ENCODE measurements at places on chromosomes 4 and X.

GRCh38 chrX:65589304-65589703 lies 54.7 kb upstream of the LAS1L start:
- DNase-seq, result no peak

GRCh38 chrX:136214551-136214950 lies 36.6 kb downstream of the MAP7D3 start:
- no peak for DNase-seq

DNA sequence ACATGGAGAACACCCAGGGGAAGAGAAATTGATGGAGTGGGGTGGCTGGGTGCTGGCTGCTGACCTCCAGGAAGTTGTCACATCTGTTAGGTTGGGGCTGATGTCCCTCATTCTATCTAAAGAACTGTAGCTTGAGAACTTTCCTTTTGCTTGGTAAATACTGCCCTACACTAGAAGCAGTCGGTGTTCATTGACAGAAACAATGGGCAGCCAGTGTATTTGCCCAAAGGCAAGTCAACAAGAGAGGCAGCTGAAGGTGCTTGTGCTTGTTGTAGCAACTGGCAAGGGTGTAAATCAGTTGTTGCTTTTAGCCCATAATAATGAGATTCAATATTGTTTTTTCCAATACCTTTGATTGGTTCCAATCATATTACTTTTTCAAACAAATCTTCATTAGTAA lies 956 bp downstream of the TMEM154 start:
- DNase-seq, result peak; percentile 15

DNA sequence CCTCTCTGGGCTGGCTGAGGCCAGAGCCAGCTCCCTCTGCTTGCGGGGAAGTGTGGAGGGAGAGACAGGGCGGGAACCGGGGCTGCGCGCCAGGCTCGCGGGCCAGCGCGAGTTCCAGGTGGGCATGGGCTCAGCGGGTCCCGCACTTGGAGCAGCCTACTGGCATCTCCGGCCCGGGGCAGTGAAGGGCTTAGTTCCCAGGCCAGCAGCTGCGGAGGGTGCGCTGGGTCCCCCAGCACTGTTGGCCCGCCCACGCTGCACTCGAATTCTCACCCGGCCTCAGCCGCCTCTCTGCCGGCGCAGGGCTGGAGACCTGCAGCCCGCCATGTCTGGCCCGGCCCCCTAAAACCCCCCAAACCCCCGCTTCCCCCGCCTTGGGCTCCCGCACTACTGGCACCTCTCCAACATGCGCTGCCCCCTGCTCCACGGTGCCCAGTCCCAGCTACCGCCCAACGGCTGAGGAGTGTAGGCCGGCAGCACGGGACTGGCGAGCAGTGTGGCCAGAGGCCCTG lies 33.8 kb upstream of the FAT4 start:
- no peak for DNase-seq

- DNase-seq, result peak; percentile 21
Measured at GRCh38 chr4:102196221-102196620, 149.1 kb downstream of the SLC39A8 start.

DNA sequence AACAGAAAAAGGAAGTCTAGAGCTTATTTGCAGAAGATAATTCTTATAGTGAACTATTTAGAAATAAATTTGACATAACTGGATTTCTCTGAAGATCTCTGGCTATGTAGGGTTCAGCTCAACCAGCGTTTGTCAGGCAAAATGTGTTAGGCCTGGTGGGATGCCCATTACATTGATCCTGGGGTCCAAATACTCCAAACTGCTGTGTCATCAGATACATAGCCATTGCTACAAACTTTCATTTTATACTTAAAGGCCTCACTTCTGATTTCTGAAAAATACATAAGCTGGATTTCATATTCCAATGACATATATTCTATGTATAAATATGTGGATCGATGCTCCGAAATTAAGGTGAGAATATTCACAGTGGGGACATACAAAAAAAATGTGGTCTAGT lies 1958.9 kb upstream of the TENM3 start:
- no peak for DNase-seq

All from NB4 (cell line).